ENCODE measurements at places on chromosomes 12 and 14.
A peak's percentile ranks its signal among the peaks of the same experiment; 100 is the strongest.

GRCh38 chr12:51845482-51845881 lies 3.0 kb downstream of the FIGNL2 start:
- no peak for DNase-seq

- no peak for DNase-seq
Observed at GRCh38 chr12:3882896-3883564, 9.8 kb upstream of the PARP11 start.

DNA sequence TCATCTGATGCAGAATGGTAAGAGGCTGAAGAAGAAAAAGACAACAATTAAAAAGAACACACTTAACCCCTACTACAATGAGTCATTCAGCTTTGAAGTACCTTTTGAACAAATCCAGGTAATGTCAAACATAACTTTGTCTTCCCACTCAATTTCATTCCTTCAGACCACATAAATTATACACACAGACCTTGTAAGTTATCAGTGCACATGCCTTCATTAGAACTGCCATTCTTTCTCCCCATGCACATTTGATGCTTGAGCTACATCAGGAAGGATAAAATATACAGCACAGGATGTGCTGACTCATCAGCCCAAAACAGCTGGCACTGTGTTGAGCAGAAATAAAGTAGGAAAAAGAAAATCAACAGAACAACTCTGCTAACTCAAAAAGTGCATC lies 246.7 kb downstream of the PAWR start:
- DNase-seq: no peak

GRCh38 chr14:45222485-45223262 lies 30.3 kb downstream of the MIS18BP1 start:
- DNase-seq: no peak

GRCh38 chr14:74592476-74593201 lies 19.4 kb downstream of the LTBP2 start:
- peak; percentile 32 for DNase-seq

DNA sequence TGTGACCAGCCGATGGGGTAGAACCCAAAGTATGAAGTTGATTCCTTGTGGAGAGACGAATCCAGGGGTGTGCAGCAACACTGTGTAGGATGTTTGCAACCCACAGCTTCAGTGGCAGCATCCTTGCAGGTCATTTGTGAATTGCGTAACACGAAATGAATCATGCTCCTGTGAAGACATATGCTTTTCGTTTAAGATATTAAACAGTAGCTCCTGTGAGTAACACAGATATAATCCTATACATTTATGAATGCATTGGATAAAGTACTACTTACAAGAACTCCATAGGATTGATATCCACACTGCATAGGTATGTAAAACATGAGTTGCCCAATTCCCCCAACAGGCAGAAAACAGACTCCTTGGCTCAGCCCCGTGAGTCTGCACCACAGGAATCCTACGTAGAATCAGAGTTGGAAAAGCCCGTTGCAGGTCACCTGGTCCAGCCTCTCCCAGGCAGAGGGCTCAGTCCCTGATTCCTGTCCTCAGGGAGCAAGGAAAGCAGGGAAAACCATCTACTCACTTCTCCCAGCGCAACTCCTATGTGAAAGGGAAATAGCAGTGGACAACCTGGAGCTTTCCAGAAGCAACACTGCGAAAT lies 75.8 kb downstream of the GPATCH2L start:
- DNase-seq: no peak

GRCh38 chr14:56150645-56151345 lies 32.6 kb downstream of the PELI2 start:
- no peak for DNase-seq

- DNase-seq: peak; percentile 55
Observed at GRCh38 chr14:73633116-73634010, 11.4 kb upstream of the DNAL1 start.

GRCh38 chr12:119692997-119693396 lies 25.1 kb downstream of the PRKAB1 start:
- no peak for DNase-seq

- no peak for DNase-seq
Observed at GRCh38 chr12:129937426-129937825, 33.6 kb upstream of the TMEM132D start.

DNA sequence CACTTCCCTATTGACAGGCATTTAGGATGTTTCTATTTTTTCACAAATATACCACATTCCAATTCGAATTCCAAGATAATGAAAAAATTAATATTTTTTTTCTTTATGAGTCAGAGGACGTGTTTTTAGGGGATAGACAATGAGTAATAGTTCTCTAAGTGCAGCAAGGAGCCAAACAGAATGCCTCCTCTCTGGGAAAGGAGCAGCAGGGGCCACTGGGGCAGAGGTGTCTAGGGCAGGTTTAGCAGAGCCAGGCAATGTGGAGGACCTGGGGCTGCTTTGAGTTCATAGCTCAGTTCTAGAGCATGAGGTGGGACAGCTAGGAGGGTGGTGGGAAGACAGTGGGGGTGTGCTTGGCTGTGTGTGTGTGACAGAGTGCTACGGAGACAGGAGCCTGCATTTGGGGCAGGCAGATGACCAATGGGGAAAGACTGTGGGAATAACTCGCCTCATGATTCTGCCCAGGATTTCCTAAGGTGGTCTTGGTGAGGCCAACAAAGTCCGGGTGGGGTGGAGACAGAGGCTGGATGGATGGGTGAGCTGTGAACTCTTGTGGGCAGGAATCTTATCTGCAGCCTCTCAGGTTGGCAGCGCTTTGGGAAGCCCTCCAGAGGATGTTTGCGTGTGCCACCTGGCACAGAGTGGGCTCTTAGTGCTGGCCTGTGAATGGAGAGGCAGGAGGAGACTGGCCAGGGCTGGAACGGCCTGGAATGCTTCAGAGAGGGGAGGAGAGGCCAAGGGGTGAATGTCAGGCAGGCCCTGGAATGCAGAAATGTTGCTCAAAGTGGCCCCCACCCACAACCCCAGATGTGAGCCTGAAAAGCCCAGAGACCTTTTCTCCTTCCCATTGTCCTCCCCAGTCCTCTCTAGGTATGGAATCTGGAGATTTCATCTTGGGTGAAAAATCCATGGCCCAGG lies 2.4 kb upstream of the KRT7 start:
- DNase-seq: no peak

DNA sequence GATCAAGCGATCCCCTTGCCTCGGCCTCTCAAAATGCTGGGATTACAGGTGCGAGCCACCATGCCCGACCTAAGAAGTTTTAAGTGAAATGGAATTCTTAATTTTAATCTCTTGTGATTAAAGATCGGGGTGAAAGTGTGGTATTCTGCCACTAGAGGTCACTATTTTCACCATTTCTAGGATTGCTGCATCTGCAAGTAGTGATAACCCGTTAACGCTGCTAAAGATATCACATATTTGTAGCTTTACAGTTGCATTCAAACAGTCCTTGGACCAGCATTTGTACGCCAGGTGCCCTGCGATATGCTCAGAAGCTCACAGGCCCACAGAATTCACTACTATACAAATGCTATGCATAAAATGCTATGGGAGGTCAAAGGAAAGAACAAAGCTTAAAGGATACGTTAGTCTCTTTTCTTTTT lies 19.3 kb downstream of the CCDC62 start:
- DNase-seq: no peak

DNA sequence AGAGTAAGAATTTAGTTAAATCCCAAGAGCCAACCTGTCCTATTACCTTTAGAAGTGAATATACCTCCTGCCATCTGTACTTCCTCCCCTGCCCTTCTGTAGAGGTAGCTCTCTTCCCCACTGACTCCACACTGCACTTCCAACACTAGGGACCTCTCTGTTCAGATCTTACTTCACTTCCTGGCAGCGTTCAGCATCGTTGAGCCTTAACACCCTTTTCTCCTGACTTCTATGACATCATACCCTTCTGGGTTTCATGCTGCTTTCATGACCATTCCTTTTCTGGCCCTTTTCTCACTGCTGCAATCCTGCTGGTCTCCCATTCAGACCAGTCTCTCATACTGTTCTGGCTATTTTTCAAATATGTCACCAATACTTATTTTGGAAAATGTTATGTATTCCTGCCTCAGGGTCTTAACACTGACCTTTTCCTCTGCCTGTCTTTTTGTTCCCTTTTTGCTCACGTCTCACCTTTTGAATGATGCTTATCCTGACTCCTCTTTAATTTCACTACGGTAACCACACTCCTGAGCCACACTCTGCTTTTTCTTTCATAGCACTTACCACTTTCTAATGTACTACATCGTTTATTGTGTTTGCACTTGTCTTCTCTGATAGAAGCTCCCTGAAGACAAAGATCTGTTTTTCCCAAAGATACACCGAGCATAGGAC lies 67.6 kb downstream of the PLEKHA5 start:
- DNase-seq: no peak

GRCh38 chr12:109762673-109763191 lies 49.1 kb downstream of the FAM222A start:
- DNase-seq: no peak

GRCh38 chr14:102088012-102088792 lies 1.4 kb upstream of the HSP90AA1 start:
- peak; percentile 63 for DNase-seq

- no peak for DNase-seq
Observed at GRCh38 chr14:32675433-32675832, 263.2 kb upstream of the NPAS3 start.

DNA sequence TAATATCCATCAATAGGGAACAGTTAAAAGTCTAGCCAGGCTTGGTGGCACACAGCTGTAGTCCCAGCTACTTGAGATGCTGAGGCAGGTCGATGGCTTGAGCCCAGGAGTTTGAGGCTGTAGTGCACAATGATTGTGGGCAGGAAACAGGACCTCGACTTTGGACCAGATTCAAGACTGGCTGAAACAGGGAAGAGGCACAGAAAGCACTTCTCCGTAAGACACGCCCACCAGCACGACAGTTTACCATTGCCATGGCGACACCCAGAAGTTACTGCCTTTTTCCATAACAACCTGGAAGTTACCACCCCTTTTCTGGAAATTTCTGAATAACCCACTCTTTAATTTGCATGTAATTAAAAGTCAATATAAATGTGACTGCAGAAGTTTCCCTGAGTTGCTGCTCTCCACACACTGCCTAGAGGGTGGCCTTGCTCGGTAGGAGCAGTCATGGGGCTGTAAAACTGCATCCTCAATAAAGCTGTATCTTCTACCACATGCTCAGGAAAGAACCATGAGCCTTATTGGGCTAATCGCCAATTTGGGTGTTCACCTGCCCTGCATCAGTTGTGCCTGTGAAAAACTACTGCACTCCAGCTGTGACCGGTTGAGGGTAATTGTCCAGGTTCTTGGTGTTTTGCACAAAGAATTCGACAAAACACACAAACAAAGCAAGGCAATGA lies 4.6 kb upstream of the LRRC23 start:
- DNase-seq: peak; percentile 68

GRCh38 chr12:76976777-76977382 lies 88.5 kb downstream of the E2F7 start:
- no peak for DNase-seq

- no peak for DNase-seq
Observed at GRCh38 chr12:33245434-33245833, 194.2 kb downstream of the SYT10 start.
